ENCODE measurements at places on chromosomes 6 and 20. TPM values are rescaled to one million over a fixed set of nuclear protein-coding genes. Genes with fewer than 3 reads are reported as not detected.

Gene GCLC
- total RNA-seq, result 29.6 TPM

DNA sequence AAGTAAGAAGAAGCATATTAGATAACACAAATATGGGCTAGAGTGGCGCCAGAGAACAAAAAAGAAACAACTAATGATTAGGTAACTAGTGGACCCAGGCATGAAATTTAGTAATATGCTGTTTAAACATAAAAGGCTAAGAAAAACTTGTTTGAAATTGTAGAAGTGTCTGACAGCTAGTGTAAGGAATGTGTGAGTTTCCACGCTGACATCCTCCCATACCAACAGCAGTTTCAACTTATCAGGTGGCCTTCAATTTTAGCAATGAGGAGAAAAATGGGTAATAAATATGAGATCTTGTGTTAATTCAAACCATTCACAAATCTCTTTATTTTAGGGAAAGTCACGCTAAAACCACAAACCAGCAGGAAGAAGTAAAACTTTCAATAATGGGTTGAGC lies 440.2 kb upstream of the FLRT3 start:
- DNase-seq, result no peak

- DNase-seq, result no peak
These were observed 33.5 kb downstream of the PNLDC1 start for GRCh38 chr6:159833556-159833955.

Gene ASXL1
- total RNA-seq, result 100 TPM

DNA sequence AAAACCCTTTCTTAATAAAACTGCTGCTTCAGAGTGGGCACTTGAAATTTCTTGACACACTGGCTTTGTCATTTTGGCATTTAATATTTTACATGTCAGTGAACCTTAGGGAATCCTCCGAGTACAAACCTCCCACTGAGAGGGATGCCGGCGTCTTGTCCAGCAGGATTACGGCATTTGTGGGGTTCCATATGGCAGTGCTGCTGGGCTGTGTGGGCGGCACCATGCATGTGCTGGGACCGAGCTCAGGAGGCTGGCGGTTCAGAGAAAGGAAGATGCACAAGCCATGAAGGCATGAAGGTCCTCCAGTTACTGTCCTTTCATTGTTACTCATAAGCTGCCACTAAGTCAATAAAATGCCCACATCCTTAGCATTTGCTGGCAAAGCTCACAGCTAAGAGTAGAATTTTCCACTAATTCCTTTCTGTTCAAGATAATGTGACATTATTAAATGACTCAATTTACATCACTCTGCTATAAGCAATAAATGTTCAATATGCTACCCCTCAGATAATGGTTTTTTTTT lies 61.4 kb downstream of the LY86 start:
- DNase-seq, result no peak

DNA sequence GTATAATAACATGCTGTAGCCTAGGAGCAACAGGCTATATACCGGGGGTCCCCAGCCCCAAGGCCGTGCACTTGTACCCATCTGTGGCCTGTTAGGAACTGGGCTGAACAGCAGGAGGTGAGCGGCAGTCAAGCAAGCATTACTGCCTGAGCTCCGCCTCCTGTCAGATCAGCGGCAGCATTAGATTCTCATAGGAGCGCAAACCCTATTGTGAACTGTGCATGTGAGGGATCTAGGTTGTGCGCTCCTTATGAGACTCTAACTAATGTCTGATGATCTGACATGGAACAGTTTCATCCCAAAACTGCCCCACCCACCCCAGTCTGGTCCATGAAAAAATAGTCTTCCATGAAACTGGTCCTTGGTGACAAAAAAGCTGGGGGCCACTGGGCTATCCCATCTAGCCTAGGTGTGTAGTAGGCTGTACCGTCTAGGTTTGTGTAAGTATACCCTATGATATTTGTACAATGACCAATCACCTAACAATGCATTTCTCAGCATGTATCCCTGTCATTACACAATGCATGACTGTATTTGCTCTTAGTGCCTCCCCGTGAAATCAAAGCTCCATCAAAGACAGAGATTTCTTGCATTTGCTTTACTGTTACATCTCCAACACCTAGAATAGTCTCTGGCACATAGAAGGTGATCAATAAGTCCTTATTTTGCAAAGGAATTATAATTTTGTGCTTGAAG lies 30.8 kb downstream of the NHSL1 start:
- DNase-seq, result no peak

GRCh38 chr20:47677635-47678453 lies 107.4 kb downstream of the SULF2 start:
- DNase-seq, result peak; percentile 68

DNA sequence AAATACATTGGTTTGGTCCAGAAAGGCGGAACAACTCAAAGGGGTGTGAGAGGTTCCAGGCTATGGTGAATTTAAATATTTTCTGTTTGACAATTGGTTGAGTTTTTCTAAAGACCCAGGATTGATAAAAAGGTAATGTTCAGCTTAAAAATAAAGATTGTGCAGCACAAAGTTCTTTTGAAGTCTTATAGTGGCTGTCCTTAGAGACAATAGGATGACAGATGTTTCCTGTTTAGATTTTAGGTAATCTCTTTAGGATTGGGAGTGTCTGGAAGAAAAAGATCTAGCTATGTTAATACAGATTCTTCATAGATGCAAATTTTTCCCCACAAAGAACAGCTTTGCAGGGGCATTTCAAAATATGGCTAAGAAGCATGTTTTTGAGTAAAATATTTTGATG lies 119.7 kb downstream of the GRIK2 start:
- no peak for DNase-seq

DNA sequence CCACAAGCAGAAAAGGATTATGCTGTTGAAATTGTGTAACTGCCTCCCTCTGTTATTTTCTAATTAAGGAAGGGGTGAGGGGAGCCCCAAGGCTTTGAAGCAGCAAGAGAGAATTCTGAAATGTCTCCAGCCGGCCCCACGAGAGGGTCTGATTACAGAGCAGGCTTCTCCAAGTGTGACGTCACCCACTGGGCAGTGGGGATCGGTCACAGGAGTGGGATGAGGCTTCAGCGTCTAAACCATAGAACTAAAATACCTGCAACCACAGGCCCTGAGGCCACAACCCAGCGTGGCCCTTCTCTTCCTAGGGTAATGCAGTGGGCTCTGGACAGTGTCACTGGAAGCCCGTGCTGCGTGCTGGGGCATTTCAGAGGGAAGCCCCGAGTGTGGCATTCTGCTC lies 38.6 kb upstream of the APCDD1L start:
- DNase-seq, result no peak

Gene MCCD1
- not detected for total RNA-seq

DNA sequence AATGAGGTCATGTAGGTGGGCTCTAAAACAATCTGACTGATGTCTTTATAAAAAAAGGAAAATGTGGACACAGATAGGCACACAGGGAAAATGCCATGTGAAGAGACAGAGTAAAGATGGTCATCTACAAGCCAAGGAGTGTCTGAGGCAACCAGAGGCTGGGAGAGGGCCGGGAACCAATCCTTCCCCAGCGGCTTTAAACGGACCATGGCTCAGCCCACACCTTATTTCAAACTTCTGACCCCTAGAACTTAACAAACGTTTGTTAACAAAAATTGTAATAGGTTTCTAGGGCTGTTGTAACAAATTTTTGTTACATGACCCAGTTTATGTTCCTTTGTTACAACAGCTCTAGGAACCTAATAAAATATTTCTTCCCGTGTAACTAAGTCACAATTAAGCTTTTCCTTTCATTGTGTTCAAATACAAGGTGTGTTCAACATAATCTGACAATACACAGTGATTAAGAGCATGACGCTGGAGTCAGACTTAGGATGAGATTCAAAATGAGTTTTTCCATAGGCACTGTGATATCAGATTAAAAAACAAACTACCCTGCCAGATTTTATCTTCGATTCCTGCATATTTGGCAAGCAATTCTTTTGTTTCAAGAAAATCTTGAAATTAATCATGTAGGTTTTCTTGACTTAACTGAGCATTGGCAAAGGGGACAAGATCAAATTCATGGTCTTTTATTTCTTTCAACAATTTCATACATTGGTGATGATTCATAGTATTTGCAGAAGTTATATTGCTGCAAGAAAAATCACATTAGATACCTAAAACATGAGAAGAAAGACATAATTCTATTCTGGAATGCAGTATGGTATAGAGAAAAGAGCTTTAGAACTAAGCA lies 169.5 kb upstream of the RIPOR2 start:
- DNase-seq, result no peak

DNA sequence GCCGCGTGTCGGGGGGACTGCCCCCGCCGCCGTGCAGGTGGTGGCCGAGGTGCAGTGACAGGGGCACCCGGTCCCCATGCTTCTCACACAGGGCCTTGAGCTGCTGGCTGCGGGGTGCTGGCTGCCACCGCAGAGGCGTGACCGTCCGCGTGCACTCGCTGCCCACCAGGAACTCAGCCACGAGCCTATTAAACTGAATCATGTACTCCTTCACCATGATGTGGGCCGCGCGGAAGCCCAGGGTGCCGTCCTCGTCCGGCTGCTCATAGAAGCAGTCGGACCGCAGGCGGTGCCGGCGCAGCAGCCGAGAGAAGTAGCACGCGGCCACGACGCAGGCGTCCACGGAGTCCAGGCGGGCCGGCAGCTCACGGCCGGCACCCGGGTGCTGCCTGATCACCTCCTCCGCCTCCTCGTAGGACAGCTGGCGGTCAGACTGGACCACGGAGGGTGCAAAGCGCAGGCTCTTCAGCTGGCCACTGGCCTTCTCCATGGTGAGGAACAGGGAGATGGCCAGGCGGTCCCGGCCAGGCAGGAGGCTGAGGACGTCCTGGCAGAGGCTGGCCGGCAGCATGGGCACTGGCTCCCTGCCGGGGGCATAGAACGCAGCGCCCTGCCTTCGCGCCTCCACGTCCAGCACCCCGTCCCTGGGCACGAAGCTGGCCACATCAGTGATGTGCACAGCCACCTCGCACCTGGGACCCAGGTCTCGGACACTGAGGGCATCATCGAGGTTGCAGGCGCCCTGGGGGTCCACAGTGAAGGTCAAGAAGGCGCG lies 9.8 kb downstream of the HELZ2 start:
- no peak for DNase-seq

DNA sequence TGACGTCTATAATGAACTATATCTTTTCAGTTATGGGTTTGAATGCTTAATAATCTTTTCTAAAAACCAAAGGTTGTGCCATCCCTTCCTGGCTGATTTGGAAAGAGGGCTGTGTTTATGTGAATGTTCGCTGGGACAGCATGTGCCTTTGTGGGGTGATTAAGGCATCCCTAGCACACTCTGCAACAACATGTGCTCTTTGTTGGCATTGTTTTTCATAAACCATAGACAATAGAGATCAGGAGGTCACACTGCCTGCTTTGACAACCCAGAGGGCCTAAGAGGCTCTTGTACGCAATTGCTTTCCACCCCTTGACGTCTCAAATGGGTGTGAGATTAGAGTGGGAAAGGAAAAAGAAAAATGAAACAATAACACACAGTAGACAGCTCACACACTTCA lies 116.0 kb downstream of the LRRC1 start:
- no peak for DNase-seq

Gene COL21A1
- not detected for total RNA-seq

Data from activated naive CD8-positive, alpha-beta T cell treated with anti-CD3 and anti-CD28 coated beads for 36 hours (primary cell).